ENCODE measurements at places on chromosomes 2 and 18. TPM values are rescaled to one million over a fixed set of nuclear protein-coding genes. Genes with fewer than 3 reads are reported as not detected.

- peak; percentile 51 for DNase-seq
Observed at GRCh38 chr2:56474412-56475158, 290.8 kb downstream of the CCDC85A start.

Gene GPR55
- polyA plus RNA-seq: not detected

DNA sequence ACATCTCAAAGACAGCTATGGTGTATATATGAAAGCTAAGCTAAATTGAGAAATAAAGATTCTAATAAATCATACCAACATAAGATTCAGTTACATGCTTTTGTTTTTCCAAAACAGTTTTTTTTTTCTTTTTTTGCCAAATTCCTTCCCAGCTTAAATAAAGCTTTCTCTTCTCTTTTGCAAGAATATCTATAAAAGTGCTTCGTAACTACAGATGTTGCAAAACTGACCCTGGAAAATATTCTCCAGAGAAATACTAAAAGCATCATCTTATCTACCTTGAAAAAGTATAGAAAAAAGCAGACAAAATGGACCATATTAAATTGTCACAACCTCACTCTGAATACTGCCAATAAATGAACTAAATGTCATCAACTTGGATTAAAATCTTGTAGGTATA lies 38.7 kb downstream of the FANCL start:
- no peak for DNase-seq

Gene SERPINB13
- not detected for polyA plus RNA-seq

GRCh38 chr2:197251576-197251975 lies 59.0 kb downstream of the ANKRD44 start:
- DNase-seq: no peak

DNA sequence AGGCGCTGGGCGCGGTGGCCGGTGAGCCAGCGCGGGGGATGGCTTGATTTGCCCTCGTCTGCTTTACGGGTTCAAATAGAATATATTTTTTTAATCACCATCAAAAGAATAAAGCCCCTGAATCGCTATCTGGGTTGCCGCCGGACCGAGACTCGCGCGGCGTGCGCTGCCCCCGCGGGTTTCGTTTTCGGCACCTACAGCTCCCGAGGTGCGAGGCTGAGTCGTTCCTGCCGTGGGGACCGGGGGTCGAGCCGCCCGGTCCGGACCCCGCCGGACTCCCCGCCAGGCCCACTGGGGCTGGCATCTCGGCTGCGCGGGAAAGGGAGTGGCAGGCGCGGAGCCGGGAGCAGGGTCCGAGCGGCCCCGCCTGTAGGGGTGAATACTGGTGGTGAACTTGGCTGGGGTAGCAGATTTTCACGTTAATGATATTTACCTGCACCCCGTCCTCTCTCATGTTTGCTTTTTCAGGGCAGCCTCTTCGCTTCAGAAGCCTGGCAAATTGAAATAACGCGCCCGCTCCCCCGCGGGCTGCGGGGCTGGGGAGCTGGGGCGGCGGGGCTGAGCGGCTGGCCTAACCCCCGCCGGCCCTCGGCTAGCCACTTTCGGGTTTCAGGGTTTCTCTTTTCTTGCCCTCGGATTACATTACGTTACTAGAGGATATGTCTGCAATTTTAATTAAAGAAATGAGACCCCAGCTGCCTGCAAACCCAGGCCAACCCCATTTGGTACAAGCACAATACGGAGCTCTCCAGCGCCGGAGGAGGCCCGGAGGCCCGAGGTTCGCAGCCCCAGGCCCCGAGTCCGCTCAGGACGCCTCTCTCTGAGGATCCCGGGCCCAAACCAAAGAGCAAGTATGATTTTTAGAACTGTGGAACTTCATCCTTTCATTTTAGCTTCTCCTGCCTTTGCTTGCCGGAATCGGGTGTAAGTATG lies 1.7 kb upstream of the CELF4 start:
- DNase-seq: no peak

Gene SULT1C4
- 17.3 TPM for polyA plus RNA-seq

DNA sequence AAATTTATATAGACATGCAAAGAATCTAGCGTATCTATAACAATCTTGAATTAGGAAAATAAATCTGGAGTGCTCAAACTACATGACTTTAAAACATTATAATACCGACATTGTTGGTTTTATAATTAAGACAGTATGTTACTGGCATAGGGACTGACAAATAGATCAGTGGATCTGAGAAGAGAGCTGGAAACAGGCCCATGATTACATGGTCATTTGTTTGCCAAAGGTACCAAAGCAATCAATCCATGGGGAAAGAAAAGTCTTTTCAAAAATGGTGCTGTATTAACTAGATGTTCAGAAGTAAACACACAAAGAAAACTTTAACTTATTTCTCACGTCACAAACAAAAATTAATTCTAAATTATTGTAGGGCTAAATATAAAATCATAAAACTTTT lies 124.2 kb downstream of the BCL2L11 start:
- no peak for DNase-seq

DNA sequence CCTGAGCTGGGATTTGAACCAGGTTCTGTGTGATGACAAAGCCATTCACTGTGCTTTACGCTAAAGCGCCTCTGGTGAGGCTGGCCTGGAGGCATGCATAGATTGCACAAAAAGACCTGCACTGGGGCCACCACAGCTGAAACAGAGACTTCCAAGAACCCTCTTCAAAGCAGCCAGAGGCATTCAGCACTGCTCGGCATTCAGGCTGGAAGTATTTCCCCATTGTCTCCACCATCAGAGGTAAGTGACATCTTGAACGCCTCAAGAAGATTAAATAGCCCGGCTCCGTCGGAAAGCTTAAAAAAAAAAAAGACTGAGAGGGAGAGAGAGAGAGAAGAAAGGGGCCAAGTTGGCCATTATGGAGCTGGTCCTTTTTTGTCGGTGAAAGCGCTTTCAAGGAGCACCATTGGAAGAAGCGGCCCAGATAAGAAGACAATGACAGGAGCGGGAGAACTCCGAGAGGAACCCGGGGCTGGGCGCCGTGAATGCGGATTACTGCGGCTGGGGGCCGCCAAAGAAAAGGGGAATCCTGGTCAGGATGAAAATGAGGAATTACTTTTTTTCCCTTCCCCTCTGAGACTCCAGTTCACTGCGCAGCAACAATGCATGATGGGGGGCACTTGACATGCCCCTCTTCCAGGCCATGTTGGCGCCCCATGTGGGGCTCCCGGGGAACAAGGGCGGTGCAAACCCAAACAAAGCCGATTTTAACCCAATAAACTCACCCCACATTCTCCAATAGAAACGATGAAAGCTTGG lies 228.3 kb downstream of the MYCN start:
- DNase-seq: no peak

- no peak for DNase-seq
Observed at GRCh38 chr2:45276914-45277313, 267.7 kb upstream of the SIX2 start.

DNA sequence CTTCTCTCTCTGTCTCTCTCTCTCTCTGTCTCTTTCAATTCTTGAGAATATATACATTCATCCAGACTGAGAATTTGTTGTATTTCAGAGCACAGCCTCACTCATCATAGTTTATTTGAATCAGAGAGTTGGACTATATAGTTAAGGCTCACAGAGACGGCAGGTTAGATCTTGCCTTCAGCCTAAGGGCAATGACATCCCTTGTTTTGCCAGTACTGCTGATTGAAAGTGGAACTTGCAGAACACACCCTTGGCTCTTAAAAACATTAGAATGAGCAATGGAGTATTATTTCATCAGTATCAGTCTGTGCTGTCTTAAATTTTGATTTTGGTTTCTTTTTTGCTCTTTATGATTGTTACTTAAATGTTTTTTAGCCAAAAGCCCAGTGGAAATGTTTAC lies 62.0 kb upstream of the DSG1 start:
- no peak for DNase-seq

DNA sequence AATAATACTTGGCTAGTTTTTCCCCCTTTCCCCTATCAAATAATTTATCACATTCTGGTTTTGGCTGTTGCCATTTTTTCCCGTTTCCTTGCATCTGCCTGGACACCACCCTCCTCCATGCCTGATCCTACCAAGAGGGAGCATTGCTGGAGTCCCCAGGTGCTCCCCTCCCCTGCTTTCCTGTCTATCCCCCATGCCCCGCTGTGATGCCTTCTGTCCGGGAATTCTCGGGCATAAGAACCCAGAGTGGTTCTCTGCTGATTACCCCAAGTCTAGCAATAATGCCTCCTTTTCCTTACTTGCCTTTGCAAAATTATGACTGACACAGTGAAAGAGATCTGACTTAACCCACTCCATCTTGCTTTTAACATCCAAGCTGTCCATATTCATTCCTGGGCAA lies 248.0 kb upstream of the PXDN start:
- DNase-seq: no peak

Gene FER1L5
- polyA plus RNA-seq: 0.33 TPM

DNA sequence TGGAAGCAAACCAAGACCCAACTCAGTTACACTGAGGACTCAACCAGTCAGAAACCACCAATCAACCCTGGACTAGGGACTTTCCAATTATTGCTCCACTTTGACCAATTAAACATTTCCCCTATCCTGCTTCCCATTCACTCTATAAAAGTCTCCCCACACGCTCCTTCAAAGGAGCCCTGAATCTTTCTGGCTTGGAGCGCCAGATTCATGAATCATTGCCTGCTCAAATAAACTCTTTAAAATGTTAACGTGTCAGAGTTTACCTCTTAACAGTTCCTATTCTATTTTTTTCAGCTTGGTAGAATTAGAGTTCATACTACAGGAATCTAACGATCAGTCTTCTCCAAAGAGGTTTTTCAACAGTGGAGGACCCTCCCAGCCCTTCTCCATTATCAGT lies 20.7 kb upstream of the SULT1C2 start:
- no peak for DNase-seq

DNA sequence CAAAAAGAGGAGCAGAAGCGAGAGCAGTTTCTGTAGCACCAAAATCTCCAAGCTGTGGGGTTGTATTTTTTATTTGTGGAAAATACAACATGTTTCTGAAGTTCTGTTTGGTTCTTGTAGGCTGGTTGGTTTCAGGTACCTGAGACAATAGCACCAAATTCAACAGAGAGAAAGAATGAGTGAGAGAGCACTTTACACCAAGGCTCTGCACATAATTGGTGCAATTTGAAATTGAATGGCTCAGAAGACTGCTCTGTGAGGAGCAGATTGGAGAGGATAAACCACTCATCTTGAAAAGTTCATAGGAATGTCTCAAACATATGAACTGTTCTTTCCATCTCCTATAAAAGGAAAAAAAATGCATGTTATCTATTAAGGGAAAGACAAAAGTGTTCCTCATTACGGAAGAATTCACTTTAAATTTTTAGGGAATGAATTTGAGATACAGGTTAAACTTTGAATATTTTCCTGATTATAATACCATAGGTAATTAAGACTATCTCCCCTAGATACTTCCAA lies 175.1 kb downstream of the ATAD2B start:
- DNase-seq: no peak

DNA sequence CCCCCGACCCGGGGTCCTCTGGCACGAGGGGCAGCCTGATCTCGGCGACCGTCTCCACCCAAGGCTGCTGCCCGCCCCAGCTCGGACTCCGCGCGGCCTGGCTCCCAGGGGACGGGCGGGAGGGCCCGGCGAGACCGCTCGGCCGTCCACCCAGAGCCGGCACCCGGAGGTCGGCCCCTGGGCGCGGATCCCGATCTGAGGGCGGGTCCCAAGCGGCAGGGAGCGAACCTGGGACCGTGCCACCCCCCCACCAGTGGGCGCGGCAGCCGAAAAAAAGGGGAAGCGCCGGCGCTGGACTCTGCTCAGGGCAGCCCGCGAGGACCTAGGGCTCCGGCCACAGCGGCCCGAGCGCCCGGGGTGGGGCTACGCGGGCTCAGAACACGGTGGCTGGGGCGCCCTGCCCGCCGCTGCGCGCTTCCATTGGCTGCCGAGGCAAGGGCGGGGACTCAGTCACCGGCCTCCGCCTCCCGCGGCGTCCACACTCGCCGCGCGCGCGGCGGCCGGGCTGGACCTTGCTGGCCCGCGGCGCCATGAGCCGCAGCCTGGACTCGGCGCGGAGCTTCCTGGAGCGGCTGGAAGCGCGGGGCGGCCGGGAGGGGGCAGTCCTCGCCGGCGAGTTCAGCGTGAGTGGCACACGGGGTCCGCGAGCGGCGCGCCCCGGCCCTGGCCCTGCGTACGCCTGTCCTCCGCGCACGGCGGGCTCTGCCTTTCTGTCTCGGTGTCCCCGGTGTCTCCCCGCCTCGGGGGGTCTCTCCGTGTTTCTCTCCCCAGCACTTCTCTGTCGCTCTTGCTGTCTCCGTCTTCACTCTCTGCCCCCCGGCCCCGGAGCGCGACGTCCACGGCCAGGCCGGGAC lies at the start of gene PTPN18:
Gene PTPN18, plus strand, starts transcription at position 479 of the 854 bp plus-strand sequence. Its CDS starts 52 bp downstream, at position 531.
- DNase-seq: peak; percentile 94

DNA sequence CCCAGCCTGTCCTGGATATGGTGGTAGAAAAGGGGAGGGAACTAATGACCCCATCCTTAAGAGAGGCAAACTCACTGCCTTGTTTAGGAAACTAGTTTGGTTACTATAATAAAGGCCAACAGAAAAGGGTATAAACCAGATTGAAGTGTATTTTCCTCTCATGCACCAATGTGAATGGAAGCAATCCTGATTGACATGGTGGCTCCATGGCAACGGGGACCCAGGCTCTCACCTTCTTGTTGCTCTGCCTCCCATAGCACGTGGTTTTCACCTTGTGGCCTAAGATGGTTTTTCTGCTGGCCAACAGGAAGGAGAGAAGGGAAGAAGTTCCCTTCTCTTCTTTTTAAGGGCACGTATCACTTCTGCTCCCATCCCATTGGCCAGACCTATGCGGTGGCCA lies 67.3 kb upstream of the NRP2 start:
- DNase-seq: no peak

Gene POLE4
- polyA plus RNA-seq: 160 TPM

DNA sequence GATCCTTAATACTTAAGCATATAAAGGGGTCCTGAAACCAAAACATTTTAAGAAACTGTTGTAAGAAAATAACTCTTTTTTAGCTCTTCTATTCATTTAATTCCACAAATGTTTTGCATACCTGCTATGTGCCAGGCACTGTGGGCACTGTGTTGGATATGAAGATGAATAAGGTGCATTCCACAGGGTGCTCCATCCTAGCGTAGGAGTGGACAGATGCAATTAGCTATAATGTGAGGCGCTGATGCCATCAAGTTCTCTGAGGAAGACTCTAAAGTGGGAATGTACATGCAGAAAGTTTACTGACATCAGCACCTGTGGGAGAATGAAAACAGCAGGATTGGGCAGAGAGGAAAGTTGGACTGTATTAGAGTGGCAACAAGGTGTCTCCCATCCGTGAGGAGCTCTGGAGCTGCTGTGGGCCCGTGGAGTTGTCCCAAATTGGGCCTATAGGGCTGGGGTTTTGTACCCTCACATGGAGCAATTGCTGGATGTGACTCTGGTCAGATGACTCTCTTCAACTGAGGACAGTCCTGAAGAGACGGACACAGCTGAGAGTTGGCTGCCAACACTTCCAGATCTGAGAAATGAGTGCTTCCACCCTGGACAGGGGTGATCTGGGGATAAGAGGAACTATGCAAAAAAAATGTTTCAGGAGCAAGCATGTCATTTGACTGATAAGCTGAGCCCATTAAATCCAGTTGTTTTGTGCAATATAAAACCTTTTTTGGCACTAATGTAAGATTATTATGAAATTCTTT lies 22.3 kb downstream of the CD8A start:
- no peak for DNase-seq

Gene AMMECR1L
- 9.3 TPM for polyA plus RNA-seq

Gene SCYGR8
- polyA plus RNA-seq: not detected

Gene CFAP221
- 3.5 TPM for polyA plus RNA-seq
